ENCODE measurements at places on chromosomes 4 and X. TPM values are rescaled to one million over a fixed set of nuclear protein-coding genes. Genes with fewer than 3 reads are reported as not detected.

Gene GAGE1
- total RNA-seq: not detected

Gene TLR6
- 0.54 TPM for total RNA-seq

Gene CNOT6L
- total RNA-seq: 8.3 TPM

Gene SH3BP2
- 35.6 TPM for total RNA-seq

Gene UGT2B10
- not detected for total RNA-seq

Measured in cardiac atrium fibroblast (primary cell).